Right ventricle myocardium inferior (tissue), 1 donor: ENCODE measurements at places on chromosomes 6 and 20. TPM values are rescaled to one million over a fixed set of nuclear protein-coding genes. Genes with fewer than 3 reads are reported as not detected.

- DNase-seq, result no peak
These were observed 119.1 kb upstream of the CD93 start for GRCh38 chr20:23205211-23205610.

- DNase-seq, result no peak
These were observed 433.9 kb upstream of the MAP3K7 start for GRCh38 chr6:91020744-91021143.

- DNase-seq, result no peak
These were observed 8.0 kb upstream of the COMMD7 start for GRCh38 chr20:32751293-32751692.

DNA sequence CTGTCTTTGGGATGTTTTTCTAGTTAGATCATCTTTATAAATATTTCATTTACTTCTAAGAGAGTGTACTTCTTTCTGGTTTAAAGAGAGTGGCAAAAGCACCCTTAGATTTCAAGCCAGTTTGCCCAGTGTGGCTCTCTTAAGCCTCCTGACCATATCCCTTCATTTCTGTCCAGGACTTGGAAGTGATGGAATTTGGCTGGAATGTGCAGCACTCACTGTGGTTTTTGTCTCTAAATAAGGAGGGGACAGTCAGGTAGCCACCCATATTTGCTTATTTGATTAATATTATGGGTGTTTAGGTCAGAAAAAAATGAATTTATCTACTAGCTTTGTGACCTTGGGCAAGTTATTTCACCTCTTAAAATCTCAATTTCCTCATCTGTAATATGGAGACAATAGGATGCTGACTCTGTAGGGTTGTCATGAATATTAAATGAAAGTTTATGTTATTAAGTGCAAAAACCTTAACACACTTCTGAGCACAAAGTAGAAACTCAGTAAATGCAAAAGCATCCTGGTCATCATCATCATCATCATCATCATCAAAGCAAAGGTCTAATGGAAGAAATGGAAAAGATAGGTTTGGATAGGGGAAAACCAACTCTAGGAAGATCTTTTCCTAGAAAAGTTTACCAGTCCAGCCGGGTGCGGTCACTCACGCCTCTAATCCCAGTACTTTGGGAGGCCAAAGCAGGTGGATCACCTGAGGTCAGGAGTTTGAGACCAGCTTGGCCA is 3.1 kb downstream of the CRYBG1 start:
- DNase-seq, result no peak

DNA sequence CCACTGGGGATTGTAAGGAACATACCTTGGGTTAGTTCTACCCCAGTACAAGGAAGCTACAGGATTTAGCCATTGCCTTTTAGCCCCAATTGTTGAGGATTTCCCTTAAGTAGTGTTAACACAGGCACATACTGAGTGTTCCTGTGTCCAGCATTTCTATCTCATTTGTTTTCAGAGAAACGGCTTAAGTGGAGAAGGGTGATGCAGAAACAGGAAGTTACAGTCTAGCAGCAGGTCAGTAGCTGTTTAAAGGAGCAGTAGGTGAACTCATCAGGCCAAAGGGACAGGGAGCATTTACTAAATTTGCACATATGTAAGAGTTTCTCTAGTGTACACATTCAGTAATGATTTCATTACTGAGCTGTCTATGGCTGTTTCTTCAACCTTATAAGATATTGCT is 644.2 kb upstream of the GJE1 start:
- DNase-seq, result no peak

CLDN20 gene
- 0.19 TPM for total RNA-seq

TGIF2 gene
- 4.5 TPM for total RNA-seq

GRCh38 chr20:54680872-54681619 is 205.7 kb downstream of the DOK5 start:
- no peak for DNase-seq

DNA sequence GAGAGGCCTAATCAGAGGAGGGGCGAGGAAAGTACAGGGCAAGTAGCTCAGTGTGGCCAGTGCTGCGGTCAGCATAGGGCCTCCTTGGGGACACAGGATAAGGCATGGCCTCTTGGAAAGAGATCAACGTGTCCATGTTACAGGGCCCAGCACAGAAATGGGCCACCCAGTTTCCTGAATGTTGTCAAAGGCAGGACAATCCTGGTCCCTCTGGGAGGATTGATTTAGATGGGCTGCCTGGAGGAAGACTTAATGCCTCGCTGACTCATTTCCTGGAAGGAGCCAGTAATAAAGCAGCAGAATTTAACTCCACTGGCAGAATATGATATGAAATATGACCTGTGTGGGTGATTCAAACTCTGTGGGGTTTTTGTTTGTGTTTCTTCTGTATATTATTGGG is 16.6 kb downstream of the DDO start:
- DNase-seq, result no peak

DNA sequence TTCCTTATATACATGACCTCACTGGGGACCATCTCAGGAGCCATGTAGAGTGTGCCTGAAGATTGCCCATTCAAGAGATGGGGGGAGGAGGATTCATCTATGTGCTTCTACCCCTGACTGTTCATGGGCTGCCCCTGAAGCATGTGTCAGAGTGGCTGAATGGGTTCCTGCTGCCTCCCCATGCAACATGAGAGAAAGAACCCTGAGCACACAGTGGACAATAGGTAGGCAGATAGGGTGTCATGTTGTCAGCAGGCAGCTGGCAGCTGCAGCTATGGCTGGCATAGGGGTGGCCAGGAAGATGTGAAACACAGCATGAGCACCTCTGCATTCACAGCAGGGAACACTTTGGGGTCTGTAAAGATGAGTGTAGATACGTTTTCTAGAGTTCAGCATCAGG is 208.4 kb upstream of the CNR1 start:
- no peak for DNase-seq

DNA sequence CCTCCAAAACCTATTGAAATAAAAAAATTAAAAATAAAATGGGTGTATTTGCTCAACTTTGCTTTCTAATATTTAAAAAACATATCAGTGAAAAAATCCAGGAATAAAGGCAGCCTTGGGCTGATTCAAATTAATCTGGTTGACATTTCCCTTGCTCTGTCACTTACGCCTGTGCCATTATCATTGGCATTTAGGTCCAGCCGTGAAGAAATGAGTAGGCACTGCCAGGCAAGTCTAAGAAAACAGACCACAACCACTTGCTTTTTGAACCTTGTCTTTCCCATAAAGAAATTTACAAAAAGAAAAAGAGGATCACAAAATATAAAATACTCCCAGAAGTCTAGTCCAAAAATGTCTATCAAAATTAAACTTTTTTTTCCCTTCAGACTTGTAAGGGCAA is 59.2 kb upstream of the HBS1L start:
- DNase-seq, result no peak

ELOVL2 gene
- total RNA-seq, result 2.4 TPM

DEFB124 gene
- not detected for total RNA-seq

DNA sequence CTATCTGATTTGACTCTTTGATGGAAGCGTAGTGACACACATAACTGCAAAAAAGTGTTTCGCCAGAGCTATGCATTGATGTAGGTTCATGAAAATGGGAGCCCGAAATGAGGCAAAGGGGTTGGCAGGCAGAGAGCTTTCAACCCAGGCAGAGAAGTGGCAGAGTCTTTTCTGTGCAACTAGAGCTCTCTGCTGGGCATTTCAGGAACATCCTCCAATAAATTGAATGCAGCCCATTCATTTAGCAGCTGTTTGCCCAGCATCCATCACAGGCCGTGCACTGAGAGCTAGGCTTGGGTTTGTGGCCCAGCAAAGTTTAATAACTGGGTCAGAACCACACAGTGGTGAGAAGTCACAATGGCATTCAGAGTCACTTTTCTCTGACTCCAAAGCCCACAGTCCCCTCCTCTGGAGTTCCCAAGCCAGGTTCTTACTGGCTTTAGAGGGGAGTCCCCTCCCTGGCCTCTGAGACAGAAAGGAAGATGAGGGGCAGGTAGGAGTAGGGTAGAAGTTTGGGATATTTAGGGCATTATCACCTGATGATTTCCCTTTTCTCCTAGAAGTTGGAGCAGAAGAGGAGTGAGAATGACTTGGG is 31.8 kb upstream of the ELMO2 start:
- DNase-seq, result no peak

DNA sequence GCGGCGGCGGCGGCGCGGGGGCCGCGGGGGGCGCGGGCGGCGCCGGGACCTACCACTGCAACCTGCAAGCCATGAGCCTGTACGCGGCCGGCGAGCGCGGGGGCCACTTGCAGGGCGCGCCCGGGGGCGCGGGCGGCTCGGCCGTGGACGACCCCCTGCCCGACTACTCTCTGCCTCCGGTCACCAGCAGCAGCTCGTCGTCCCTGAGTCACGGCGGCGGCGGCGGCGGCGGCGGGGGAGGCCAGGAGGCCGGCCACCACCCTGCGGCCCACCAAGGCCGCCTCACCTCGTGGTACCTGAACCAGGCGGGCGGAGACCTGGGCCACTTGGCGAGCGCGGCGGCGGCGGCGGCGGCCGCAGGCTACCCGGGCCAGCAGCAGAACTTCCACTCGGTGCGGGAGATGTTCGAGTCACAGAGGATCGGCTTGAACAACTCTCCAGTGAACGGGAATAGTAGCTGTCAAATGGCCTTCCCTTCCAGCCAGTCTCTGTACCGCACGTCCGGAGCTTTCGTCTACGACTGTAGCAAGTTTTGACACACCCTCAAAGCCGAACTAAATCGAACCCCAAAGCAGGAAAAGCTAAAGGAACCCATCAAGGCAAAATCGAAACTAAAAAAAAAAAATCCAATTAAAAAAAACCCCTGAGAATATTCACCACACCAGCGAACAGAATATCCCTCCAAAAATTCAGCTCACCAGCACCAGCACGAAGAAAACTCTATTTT is 2.0 kb downstream of the FOXC1 start:
- peak; percentile 73 for DNase-seq

GGTLC1 gene
- total RNA-seq, result not detected

DNA sequence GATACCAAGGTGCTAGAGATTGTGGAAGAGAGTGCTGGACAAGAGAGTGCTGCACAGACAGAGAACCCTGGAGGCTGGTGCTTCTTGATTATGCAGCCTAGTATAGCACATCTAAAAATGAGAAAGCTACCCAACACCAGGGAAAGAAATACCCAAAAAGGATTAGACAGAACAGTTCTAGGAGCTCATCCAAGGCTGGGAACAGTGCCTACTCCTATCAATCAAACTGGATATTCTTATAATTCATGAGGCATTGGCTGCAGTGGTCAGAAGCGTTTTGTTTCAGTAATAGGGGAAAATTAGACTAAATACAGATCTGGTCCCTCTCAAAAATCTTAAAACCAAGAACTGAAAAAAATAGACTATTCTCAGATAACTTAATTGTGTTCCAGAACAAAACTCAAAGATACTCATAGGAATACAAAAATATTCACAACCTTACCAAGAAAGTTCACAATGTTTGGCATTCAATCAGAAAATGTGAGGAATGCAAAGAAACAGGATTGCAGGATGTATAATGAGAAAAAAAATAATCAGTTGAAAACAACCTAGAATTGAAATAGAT is 222.9 kb downstream of the EPHA7 start:
- no peak for DNase-seq

C6orf47 gene
- total RNA-seq, result 17.0 TPM

DNA sequence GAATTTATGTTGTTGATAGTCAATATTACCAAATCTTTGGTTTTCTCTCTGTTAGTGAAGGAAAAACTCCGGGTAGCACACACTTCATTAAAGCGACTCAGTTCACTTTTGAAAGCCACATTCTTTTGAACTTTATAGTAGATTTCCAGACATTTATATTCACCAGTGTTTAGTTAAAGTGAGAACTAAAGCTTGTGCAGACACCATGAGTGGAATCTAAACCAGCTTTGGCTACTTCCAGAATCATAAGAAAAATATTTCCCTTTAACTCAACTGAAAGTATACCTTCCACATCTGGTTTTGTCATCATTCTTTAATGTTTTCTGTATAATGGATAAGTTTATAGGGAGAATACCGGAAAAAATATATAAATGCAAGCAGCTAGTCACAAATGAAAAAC is 92.1 kb upstream of the COL21A1 start:
- DNase-seq, result no peak

ADTRP gene
- not detected for total RNA-seq

WFDC9 gene
- not detected for total RNA-seq

DNA sequence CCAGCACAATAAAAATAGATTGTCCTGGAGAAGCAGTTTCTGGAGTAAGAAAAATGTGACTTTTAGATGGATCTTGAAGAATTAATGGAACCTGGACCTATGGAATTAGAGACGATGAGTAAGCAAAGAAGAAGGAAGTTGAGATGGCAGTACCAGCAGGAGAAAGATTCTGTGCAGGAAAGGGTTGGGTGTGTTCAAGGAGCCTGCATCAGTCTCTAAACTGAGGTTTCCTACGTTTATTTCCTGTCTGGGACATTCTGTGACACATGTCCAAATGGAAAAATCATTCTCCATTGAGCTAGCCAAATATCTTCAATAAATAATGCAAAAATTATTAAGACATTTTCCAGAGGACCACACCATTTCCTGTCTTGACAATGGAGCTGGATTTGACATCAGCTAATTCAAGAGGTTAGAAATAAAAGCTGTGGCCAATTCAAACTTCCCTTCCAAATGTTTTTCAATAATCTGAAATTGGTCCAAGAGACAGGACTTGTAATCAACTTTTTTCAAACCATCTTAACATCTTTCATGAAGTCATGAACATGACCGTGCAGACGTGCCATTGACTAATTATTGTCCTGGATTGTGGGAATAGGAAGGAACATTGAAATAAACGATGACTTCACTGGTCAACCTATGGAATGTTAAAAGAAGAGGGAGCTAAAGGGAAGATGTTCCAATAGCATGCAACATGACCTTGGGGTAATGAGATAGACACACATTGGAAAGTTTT is 198.3 kb downstream of the ZNF217 start:
- no peak for DNase-seq

GPX5 gene
- total RNA-seq, result not detected

- DNase-seq, result no peak
These were observed 57.1 kb downstream of the SSR1 start for GRCh38 chr6:7255918-7256317.

ZBTB9 gene
- total RNA-seq, result 4.1 TPM

CTAGE9 gene
- total RNA-seq, result not detected

- no peak for DNase-seq
These were observed 3.2 kb upstream of the SIRPB2 start for GRCh38 chr20:1494436-1494835.

DNA sequence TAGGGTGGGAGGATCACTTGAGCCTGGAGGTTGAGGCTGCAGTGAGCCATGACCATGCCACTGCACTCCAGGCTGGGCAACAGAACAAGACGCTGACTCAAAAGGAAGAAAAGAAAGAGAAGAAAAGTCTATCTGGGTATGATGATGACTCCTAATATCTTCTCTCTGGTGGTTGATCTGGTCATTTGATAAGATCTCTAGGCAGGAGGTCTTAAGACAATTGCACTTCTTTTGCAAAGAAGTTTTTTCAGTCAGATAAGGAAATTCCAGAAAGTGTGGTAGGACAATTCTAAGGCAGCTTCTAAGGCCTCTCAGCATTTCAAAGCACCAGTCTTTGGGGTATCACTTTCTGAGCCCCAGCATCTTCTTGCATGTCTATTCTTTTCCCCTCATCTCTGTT is 7.7 kb upstream of the AIF1 start:
- no peak for DNase-seq

LINC00237 gene
- not detected for total RNA-seq

GRCh38 chr20:61161726-61162390 is 90.2 kb upstream of the CDH4 start:
- DNase-seq, result no peak
